Renal cortex interstitium (tissue), 15 donors: ENCODE measurements at places on chromosomes 2 and 18.

DNA sequence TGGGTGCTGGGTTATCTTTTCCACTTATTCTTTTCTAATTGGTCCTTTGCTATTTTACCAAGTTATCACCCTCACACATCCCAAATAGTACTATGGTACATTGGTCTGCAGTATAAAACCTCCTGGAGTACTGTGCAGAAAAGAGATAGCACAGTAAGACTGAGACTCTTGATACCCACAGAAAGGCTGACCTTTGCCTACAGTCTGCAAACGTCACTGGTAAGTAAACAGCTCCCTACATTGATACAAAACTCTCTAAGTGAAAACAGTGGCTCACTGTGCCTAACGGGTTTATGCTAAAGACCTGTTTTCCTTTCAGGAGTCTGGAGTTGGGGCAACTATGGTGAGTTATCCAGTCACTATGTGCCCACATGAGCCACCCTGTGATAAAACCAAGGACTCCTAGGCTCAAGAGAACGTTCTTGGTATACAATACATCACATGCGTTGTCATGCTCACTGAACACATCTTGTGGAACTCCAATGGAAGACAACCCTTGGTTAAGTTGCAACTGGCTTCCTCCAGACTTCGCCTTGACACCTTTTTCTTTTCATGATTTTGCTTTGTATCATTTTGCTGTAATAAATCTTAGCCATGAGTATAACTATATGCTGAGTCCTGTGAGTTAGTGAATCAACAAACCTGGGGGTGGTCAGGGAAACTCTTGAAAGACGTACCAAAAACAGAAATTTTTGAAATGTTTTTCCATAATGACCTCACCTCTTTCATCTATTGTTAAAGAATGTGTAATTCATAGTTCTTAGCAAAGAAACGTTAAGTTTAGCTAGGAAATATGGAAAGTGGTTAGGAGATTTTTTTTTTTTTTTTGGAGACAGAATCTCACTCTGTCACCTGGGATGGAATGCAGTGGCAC lies 104.9 kb downstream of the C2orf74 start:
- DNase-seq: no peak

DNA sequence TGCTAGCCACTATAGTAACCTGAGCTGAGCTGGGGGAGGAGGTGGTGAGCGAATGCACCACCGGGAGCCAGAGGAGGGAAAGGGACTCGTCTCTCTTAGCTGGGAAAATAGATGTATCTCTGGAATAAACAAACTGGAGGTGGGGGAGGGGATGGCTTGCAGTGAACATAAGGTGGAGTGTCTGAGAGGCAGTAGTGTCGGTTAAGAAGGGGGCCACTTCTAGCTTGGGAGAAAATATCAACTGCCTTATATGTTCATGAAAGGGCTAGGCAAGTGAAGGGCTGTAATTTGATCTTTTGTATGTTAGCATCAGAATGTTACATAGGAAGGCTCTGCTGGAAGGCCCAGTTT lies 2.2 kb downstream of the SETBP1 start:
- DNase-seq: no peak

DNA sequence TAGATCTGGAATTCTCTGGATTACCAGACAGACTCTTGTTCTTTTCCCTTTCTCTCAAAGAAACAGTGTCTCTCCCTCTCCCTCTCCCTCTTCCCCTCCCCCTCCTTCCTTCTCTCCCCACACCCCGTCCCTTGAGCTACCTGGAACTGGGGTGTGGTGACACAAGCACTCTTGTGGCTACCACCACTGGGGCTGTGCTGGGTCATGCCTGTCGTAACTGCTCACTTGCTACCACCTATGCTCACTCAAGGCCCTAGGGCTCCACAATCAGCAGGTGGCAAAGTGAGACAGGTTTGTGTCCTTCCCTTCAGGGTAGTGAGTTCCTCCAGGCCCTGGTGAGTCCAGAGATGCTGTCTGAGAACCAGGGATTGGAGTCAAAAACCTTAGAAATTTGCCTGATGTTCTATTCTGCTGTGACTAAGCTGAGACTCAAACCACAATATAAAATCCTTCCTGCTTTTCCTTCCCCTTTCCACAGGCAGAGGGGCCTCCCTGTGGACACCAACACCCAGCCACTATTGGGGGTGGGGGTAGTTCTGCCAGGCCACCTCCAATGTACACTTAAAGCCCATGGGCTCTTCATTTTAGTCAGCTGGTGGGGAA lies 70.8 kb downstream of the OXER1 start:
- no peak for DNase-seq

DNA sequence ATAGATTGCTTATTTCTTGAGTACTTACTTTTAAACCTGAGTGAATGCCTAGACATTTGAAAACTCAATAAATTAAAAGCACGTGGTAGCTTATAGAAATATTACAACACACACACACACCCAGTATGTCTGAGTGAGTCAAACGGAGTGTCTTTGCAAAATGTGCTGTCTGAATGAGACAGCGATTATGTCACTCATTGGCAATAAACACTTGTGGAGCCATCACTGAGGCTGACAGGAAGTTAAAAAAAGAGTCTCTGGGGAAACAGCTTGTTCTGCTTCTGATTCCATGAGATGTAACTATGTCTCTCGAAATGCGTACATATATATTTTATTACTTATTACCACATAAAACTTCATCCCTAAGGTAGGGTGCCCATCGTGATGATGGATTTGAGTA lies 22.3 kb upstream of the VPS4B start:
- DNase-seq: no peak
